Progenitor cell of endocrine pancreas (in vitro differentiated cells): ENCODE measurements at places on chromosomes 4 and X.

GRCh38 chrX:96713303-96713702, 28.7 kb downstream of the DIAPH2 start:
- no peaks in the 10 kb centered on the region for H3K27me3 ChIP-seq
- H3K36me3 ChIP-seq: peaks cover 2% of the 10 kb centered on the region
- no peak for DNase-seq
- H3K4me1 ChIP-seq: peaks cover 40% of the 10 kb centered on the region
- peak overlapping the region; percentile 92 for H3K27ac ChIP-seq
- H3K4me3 ChIP-seq: peak overlapping the region; percentile 46

GRCh38 chr4:139913995-139914598, 239.9 kb downstream of the MAML3 start:
- H3K4me1 ChIP-seq: peaks cover 28% of the 10 kb centered on the region
- H3K4me3 ChIP-seq: no peak overlapping the region
- no peak for DNase-seq
- H3K36me3 ChIP-seq: peaks cover 16% of the 10 kb centered on the region
- peak overlapping the region; percentile 4 for H3K27ac ChIP-seq

GRCh38 chr4:113288257-113288656, 238.8 kb downstream of the ANK2 start:
- peaks cover 2% of the 10 kb centered on the region for H3K27me3 ChIP-seq
- H3K36me3 ChIP-seq: no peaks in the 10 kb centered on the region
- DNase-seq: no peak
- H3K27ac ChIP-seq: no peak overlapping the region
- H3K4me3 ChIP-seq: no peak overlapping the region

- no peak overlapping the region for H3K27ac ChIP-seq
- DNase-seq: no peak
- no peaks in the 10 kb centered on the region for H3K4me1 ChIP-seq
- no peak overlapping the region for H3K4me3 ChIP-seq
- no peaks in the 10 kb centered on the region for H3K27me3 ChIP-seq
Measured at GRCh38 chr4:106618956-106619355, 250.4 kb upstream of the GIMD1 start.

DNA sequence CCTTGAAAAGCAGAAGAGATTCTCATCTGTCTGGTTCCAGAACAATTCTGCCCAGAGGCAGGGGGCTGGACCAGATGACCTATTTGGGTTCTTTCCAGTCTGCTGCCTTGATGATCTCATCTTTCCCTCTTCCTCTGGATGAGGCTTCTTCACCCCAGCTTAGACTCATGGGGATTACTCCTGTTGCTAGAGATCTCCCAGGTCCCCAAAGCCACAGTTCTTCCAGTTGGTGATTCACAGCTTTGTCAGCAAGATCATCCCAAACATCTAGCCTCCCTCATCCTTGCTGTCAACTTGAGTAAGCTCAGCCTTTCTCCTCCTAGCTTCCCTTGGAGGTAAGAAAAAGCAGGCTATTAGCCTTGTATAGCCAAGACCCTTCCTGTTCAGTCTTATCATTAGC, 64.2 kb upstream of the PJA1 start:
- no peak for DNase-seq
- H3K27ac ChIP-seq: no peak overlapping the region
- H3K36me3 ChIP-seq: no peaks in the 10 kb centered on the region
- peaks cover 4% of the 10 kb centered on the region for H3K27me3 ChIP-seq
- no peaks in the 10 kb centered on the region for H3K4me1 ChIP-seq

DNA sequence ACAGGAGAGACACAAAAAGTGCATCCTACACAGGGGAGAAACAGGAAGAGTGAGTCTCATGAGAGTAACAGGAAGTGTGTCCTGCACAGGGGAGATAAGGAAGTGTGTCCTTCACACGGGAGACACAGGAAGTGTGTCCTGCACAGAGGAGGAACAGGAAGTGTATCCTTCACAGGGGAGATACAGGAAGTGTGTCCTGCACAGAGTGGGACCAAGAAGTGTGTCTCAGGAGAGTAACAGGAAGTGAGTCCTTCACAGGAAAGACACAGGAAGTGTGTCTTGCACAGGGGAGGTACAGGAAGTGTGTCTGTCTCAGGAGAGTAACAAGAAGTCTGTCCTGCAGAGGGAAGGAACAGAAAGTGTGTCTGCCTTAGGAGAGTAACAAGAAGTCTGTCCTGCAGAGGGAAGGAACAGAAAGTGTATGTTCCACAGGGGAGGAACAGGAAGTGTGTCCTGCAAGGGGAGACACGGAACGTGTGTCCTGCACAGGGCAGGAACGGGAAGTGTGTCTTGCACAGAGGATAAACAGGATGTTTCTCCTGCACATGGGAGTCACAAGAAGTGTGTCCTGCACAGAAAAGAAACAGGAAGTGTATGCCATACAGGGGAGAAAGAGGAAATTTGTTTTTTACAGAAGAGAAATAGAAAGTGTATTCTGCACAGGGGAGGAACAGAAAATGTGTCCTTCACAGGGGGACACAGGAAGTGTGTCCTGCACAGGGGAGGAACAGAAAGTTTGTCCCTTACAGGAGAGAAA, 102.0 kb downstream of the ARSF start:
- DNase-seq: no peak
- no peaks in the 10 kb centered on the region for H3K36me3 ChIP-seq
- H3K4me3 ChIP-seq: no peak overlapping the region
- H3K4me1 ChIP-seq: peaks cover 11% of the 10 kb centered on the region

DNA sequence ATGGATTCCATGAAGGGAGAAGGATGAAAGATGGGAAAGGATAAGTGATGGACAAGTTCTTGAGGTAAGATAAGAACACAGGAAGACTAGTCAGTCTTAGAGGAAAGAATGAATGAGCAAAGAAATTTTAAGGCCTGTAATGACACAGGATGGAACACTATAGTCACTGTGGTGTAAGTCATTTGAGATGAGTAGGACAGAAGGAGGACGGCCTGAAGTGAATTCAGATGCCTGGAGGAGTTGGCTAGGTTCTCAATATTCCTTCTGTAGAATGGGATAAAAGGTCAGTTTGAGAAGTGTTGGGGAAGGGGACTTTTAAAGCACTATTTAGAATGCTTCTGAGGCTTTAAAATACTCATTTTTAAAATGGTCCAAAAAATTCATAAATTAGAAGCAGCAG, 3.9 kb downstream of the MSMO1 start:
- H3K27ac ChIP-seq: peak overlapping the region; percentile 77
- peaks cover 15% of the 10 kb centered on the region for H3K36me3 ChIP-seq
- H3K4me3 ChIP-seq: peak overlapping the region; percentile 69
- DNase-seq: no peak

- H3K27me3 ChIP-seq: peaks cover 3% of the 10 kb centered on the region
- no peaks in the 10 kb centered on the region for H3K36me3 ChIP-seq
- H3K4me1 ChIP-seq: peaks cover 23% of the 10 kb centered on the region
- no peak for DNase-seq
- H3K27ac ChIP-seq: no peak overlapping the region
- H3K4me3 ChIP-seq: no peak overlapping the region
Measured at GRCh38 chr4:23874536-23874901, 15.3 kb downstream of the PPARGC1A start.

DNA sequence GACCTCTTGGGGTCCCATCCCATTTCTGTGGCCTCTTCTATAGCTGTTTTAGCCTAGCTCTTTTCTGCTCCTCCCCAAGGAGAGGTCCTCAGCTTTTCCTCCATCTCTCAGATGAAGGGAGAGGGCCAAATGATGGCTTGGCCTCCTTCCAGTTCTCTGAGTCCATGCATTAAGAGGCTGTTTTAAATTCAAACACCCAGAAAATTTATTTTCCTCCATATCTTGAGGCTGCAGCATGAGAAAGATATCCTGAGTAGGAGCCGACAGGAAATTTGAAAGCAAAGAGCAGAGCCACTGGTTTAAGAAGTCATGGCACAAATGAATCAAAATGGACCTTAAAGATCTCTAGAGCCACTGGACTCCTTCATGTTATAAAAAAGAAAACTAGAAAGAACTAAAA, 558.8 kb downstream of the MID1IP1 start:
- H3K4me3 ChIP-seq: no peak overlapping the region
- no peaks in the 10 kb centered on the region for H3K36me3 ChIP-seq
- no peak overlapping the region for H3K27ac ChIP-seq

- peak overlapping the region; percentile 75 for H3K4me3 ChIP-seq
- H3K36me3 ChIP-seq: peaks cover 13% of the 10 kb centered on the region
- H3K27ac ChIP-seq: no peak overlapping the region
- H3K4me1 ChIP-seq: peaks cover 6% of the 10 kb centered on the region
Measured at GRCh38 chrX:145821291-145821897, 3.8 kb downstream of the SLITRK2 start.

GRCh38 chrX:130974323-130974722, 71.3 kb upstream of the ENOX2 start:
- H3K4me3 ChIP-seq: no peak overlapping the region
- no peak for DNase-seq
- H3K27me3 ChIP-seq: no peaks in the 10 kb centered on the region
- H3K4me1 ChIP-seq: no peaks in the 10 kb centered on the region

DNA sequence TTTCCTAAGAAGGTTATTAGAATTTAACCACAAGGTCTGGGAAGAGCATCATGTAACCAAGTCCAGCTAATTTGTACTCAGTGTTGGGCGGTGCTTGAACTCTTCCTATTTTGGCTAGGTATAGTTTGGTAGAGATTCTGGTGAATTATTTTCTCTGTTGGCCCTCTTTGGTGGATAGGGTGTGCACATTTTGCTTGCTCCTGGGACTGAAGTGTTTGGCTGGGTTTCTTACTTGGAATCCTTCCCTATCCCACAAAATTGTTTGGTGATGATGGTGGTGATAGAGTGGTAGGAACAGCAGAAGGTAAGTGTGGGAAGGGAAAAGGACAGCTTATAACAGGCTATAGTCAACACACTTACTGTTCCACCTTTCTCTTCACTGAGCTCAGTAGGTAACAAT, 194.8 kb upstream of the GPC4 start:
- H3K4me1 ChIP-seq: no peaks in the 10 kb centered on the region
- DNase-seq: no peak
- no peaks in the 10 kb centered on the region for H3K27me3 ChIP-seq
- no peak overlapping the region for H3K27ac ChIP-seq
- H3K4me3 ChIP-seq: no peak overlapping the region

- no peaks in the 10 kb centered on the region for H3K27me3 ChIP-seq
- H3K4me1 ChIP-seq: no peaks in the 10 kb centered on the region
- no peak overlapping the region for H3K4me3 ChIP-seq
- no peaks in the 10 kb centered on the region for H3K36me3 ChIP-seq
- no peak for DNase-seq
- H3K27ac ChIP-seq: no peak overlapping the region
Measured at GRCh38 chrX:135651647-135652295, 61.7 kb upstream of the CT45A1 start.

- DNase-seq: no peak
- H3K36me3 ChIP-seq: peaks cover 21% of the 10 kb centered on the region
- no peaks in the 10 kb centered on the region for H3K27me3 ChIP-seq
Measured at GRCh38 chr4:102809190-102809589, 18.2 kb downstream of the UBE2D3 start.

GRCh38 chr4:40731792-40732245, 17.9 kb upstream of the NSUN7 start:
- peaks cover 12% of the 10 kb centered on the region for H3K4me1 ChIP-seq
- no peaks in the 10 kb centered on the region for H3K27me3 ChIP-seq
- H3K4me3 ChIP-seq: no peak overlapping the region
- no peaks in the 10 kb centered on the region for H3K36me3 ChIP-seq

- DNase-seq: no peak
- H3K4me3 ChIP-seq: no peak overlapping the region
- no peaks in the 10 kb centered on the region for H3K4me1 ChIP-seq
- no peaks in the 10 kb centered on the region for H3K36me3 ChIP-seq
- H3K27ac ChIP-seq: no peak overlapping the region
Measured at GRCh38 chrX:85107407-85107806, 103.7 kb downstream of the APOOL start.

DNA sequence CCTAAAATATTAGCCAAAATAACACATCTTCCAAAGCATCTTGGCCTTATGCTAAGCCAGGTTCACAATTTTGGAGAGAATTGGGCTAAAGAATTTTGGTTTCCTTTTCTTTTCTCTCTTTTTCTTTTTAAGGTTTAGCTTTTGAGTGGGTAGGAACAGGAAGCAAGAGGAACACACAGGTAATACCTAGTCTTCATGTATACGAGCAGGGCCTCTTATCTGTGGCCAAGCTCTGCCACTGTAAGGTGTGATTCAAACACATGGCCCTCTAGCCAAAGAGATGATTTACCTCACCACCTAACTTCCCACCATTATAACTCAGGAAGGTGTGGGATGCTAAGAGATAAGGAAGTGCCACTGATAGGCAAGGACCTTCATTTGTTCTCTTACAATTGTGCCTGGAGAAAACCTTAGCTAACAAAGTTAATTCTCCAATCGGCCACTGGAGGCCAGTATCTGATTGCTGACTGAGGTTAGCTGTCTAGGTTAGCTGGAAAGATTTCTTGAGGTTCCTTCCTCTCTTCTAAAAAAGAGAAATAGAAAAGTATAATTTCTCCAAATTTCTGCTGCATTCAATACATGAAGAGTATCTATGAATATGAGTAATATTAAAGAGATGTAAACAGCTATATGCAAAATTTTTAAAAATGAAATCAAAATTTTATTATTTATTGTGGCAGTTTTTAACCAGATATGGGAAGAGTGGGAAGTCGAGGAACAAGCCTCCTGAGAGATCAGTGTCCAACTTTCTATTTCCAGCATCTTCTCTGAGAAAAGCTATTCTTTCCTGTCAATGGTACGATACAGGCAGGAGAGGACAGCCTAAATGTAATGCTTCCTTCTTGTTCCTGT, 30.1 kb upstream of the BBS7 start:
- no peaks in the 10 kb centered on the region for H3K4me1 ChIP-seq
- no peak overlapping the region for H3K27ac ChIP-seq
- peaks cover 9% of the 10 kb centered on the region for H3K27me3 ChIP-seq
- peak; percentile 29 for DNase-seq
- H3K4me3 ChIP-seq: no peak overlapping the region

DNA sequence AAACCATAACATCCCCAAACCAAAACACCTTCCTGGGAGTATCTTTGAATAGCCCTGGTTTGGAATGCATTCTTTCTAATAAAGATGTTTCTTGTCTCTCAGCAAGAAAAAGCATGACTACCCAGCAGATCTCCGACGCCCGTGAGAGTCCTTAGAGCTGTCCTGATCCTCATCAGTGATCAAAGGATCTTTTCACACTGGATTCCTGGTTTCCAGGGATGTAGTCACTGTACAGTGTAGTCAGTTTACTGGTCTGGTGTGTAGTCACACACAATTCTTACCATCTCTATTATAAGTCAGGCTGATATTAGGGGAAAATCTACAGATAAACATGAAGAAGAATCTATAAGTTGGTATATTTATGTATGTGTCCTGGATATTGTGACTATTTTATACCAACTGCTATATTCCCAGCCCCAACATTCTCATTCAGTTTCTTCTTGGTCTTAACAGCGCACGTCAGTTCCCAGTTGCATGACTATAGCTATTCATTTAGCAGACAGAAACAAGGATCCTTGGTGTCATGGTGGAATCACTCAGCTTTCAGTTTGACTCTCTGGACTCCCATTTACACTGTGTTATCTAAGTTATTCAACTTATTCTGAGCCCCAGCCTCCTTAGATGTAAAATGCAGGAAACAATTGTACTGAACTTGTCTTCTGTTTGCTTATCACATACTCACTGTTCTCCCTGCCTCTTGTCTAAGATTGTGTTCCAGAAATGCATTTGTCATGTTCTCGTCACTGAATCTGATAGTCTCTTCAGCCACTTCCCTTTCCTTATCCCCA, 68.3 kb downstream of the SLIT2 start:
- H3K4me3 ChIP-seq: no peak overlapping the region
- no peaks in the 10 kb centered on the region for H3K27me3 ChIP-seq
- H3K27ac ChIP-seq: no peak overlapping the region
- H3K4me1 ChIP-seq: peaks cover 5% of the 10 kb centered on the region
- DNase-seq: no peak

GRCh38 chr4:4637710-4638109, 95.9 kb upstream of the STX18 start:
- H3K27me3 ChIP-seq: peaks cover 26% of the 10 kb centered on the region
- DNase-seq: no peak
- H3K4me1 ChIP-seq: peaks cover 14% of the 10 kb centered on the region
- no peak overlapping the region for H3K4me3 ChIP-seq
- H3K36me3 ChIP-seq: peaks cover 4% of the 10 kb centered on the region
- no peak overlapping the region for H3K27ac ChIP-seq
